Endothelial cell of umbilical vein (primary cell): ENCODE measurements at places on chromosomes 12 and 14. TPM values are rescaled to one million over a fixed set of nuclear protein-coding genes. Genes with fewer than 3 reads are reported as not detected.

DNA sequence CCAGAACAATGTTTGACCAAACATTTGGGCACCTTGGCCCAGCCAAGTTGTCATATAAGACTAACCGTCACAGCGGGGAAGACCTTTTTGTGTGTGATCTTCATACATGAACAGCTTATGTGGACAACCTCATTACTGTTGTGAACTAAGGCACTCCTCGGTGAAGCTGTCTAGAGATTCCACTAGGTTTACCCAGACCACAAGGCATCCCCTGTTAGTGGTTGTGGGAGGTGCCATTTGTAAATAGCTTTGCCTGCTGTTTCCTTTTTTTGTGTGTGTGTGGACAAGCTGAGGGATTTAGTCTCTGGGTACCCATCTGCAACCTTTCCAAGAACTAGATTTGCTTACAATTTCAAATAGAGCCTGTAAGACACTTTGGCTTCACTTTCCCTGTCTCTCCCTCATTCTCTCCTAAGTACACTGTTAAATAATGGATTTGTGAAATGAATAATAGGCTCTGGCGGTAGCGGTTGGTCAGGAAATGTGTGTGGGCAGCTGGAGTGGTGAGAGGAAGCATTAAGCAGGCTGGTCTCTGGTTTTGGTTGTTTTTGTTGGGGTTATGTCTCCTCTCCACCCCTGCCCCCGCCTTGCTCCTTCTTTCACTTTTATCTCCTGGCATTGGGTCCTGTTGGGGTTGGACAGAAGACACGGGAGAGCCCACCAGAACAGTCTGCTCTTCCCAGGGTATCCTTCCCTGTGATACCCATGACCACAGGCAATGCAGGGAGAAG lies 727.6 kb downstream of the VRK1 start:
- no peaks in the 10 kb centered on the region for H3K36me3 ChIP-seq
- no peak for DNase-seq
- no peaks in the 10 kb centered on the region for H3K4me1 ChIP-seq
- H3K27ac ChIP-seq, result no peak overlapping the region

DNA sequence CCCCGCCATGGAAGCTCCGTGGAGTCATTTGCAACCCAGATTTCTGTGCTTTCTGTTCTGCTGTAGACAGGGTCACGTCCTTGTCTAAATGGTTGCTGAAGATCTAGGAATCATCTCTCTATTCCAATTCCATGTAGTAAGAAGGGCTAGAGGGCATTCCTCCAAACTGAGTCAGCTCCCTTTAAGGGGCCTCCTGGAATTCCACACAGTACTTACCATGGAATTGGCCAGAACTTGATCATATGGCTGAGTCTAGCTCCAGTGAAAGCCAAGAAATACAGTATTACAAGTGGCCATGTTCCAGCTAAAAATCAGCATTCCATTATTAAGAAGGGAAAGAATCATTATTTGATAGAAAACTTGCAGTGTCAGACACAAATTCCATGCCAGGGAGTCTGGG lies 171.9 kb downstream of the PRKCH start:
- no peaks in the 10 kb centered on the region for H3K27me3 ChIP-seq
- peaks cover 20% of the 10 kb centered on the region for H3K4me1 ChIP-seq
- H3K27ac ChIP-seq, result no peak overlapping the region
- peak; percentile 24 for DNase-seq
- H3K36me3 ChIP-seq, result peaks cover 9% of the 10 kb centered on the region

DNA sequence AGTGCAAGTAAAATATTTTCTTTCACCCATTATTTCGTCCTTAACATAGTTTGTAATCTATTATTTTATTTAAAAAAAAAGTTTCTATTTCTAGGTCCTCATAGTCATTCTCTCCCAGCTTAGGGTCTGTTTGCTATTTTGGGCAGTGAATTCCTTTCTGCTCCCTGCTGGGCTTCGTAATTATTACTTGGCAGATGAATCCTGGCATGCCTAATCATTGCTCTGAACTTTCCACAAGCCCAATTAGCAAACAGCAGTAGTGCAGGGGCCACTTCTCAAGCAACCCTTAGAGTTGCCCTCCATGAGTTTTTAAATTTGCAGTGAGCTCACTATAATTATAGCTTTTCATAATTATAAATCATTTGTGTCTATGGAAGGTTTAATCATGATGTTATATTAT lies 1378.3 kb upstream of the SEL1L start:
- no peak overlapping the region for H3K4me3 ChIP-seq
- H3K36me3 ChIP-seq, result no peaks in the 10 kb centered on the region

DNA sequence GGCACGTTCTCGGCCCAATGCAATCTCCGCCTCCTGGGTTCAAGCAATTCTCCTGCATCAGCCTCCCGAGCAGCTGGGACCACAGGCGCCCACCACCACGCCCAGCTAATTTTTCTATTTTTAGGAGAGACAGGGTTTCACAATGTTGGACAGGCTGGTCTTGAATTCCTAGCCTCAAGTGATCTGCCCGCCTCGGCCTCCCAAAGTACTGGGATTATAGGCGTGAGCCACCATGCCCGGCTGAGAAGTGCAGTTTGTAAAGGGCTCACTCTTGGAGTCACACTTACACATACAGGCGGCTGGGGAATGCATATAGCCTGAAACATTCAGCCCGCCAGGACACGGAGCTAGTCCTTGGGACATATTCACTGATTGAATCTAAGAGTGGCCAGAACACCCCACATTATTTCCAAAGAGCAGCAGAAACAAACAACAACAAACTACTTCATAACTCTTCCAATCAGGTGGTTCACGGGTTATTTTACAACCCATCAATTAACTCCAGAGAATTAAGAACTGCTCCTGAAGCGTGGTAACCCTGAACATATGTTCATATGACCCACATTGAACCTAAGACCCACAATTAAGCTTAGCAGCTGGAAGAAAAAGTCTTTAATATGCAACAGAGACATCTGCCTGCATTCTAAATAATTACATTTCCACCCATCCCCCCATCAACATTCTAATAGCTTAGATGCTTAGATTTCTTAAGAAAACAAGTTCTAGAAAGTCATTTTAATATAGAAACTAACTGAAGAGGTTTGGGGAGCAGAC lies 49.2 kb downstream of the SSH1 start:
- peaks cover 13% of the 10 kb centered on the region for H3K4me1 ChIP-seq
- peaks cover 55% of the 10 kb centered on the region for H3K36me3 ChIP-seq
- DNase-seq, result no peak
- H3K27me3 ChIP-seq, result no peaks in the 10 kb centered on the region
- no peak overlapping the region for H3K4me3 ChIP-seq
- no peak overlapping the region for H3K27ac ChIP-seq

DNA sequence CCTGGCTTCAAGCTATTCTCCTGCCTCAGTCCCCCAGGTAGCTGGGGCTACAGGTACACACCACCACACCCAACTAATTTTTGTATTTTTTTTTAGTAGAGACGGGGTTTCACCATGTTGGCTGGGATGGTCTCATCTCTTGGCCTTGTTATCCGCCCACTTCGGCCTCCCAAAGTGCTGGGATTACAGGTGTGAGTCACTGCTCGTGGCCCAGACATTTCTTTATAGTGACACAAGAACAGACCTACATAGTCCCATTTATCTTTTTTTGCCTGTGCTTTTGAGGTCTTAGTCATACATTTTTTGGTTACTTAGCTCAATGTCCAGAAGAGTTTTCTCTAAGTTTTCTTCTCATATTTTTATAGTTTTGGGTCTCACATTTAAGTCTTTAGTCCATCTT lies 247.4 kb downstream of the SYT10 start:
- no peaks in the 10 kb centered on the region for H3K36me3 ChIP-seq
- no peak overlapping the region for H3K4me3 ChIP-seq
- DNase-seq, result no peak
- H3K27ac ChIP-seq, result no peak overlapping the region

DNA sequence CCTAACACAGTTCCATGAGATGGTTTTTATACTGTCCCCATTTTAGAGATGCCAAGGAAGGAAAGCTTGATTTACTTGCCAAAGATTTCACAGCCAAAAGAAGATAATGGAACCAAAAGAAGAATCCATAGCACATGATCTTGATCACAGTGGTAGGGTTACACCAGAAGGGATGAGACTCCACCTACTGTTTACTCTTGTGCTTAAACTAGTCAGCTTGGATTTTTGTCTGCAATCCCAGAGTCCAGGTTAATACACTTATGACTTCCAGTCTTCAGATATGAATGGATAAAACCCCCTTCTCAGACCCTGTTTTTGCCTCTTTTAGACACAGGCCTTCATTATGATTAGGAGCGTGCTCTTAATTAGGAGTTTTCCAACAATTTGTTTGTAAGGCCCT lies 454.2 kb downstream of the AEBP2 start:
- no peak overlapping the region for H3K27ac ChIP-seq
- DNase-seq, result peak; percentile 31
- H3K4me3 ChIP-seq, result no peak overlapping the region
- no peaks in the 10 kb centered on the region for H3K36me3 ChIP-seq

GRCh38 chr14:92922883-92923743 lies at the start of gene CHGA:
Gene CHGA, plus strand, starts transcription at chr14:92923150. Its CDS starts 210 bp downstream, at chr14:92923360.
- H3K27ac ChIP-seq, result no peak within 1 kb of the TSS
- H3K4me1 ChIP-seq, result no peaks in the 10 kb centered on the region
- peaks cover 5% of the 10 kb centered on the region for H3K27me3 ChIP-seq
- no peaks in the 10 kb centered on the region for H3K36me3 ChIP-seq
- DNase-seq, result peak; percentile 40

GRCh38 chr14:50191499-50191898 lies 39.9 kb downstream of the SOS2 start:
- H3K36me3 ChIP-seq, result no peaks in the 10 kb centered on the region
- H3K4me3 ChIP-seq, result no peak overlapping the region
- no peaks in the 10 kb centered on the region for H3K27me3 ChIP-seq

GRCh38 chr12:52050116-52050757 lies 1.0 kb upstream of the NR4A1 start:
- H3K27ac ChIP-seq, result peak overlapping the region; percentile 85
- H3K36me3 ChIP-seq, result no peaks in the 10 kb centered on the region
- H3K4me1 ChIP-seq, result peaks cover 27% of the 10 kb centered on the region
- peak overlapping the region; percentile 31 for H3K4me3 ChIP-seq
- no peaks in the 10 kb centered on the region for H3K27me3 ChIP-seq

GRCh38 chr12:47212701-47213039 lies 132.9 kb upstream of the AMIGO2 start:
- H3K4me1 ChIP-seq, result peaks cover 4% of the 10 kb centered on the region
- H3K27ac ChIP-seq, result no peak overlapping the region
- no peaks in the 10 kb centered on the region for H3K36me3 ChIP-seq
- H3K4me3 ChIP-seq, result no peak overlapping the region
- no peak for DNase-seq
- no peaks in the 10 kb centered on the region for H3K27me3 ChIP-seq

DNA sequence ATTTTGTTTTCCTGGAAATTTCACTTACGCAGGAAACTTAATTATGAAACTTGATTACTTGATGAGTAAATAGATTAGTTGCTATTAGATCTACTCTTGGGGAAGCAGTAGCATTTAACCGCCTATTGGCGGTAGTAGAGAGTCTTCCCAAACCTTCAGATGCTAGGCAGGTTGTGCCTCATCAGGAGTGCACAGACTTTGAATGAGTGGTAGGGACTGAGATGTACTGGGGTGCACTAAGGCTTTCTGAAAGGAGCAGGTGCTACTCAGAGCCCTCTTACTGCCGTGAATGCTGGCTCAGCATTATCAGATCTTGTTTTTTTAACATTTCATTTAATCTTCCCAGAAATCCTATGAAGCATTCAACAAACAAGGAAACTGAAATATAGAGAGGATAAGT lies 7.7 kb downstream of the GATC start:
- H3K27me3 ChIP-seq, result no peaks in the 10 kb centered on the region
- DNase-seq, result peak; percentile 18
- peaks cover 17% of the 10 kb centered on the region for H3K36me3 ChIP-seq
- no peak overlapping the region for H3K27ac ChIP-seq

DNA sequence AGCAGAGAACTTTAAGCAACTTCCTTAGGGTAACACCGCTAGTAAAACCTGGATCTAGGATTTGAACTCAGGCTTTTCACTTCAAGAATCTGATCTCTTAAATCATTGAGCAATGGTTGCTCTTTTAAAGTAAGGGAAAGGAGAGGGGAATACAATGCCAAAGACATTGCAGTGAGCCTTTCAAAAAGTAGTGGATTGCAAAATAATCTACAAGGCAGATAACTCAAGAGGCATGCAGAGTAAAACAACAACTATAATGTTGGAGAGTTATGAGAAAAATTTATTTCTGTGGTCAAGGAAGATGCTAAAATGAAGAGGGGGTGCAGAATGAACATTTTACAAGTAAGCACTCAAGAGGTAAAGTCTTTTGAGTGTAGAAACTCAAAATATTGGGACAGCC lies 432.6 kb downstream of the C12orf50 start:
- H3K36me3 ChIP-seq, result no peaks in the 10 kb centered on the region
- DNase-seq, result no peak
- no peaks in the 10 kb centered on the region for H3K27me3 ChIP-seq
- H3K4me3 ChIP-seq, result no peak overlapping the region

DNA sequence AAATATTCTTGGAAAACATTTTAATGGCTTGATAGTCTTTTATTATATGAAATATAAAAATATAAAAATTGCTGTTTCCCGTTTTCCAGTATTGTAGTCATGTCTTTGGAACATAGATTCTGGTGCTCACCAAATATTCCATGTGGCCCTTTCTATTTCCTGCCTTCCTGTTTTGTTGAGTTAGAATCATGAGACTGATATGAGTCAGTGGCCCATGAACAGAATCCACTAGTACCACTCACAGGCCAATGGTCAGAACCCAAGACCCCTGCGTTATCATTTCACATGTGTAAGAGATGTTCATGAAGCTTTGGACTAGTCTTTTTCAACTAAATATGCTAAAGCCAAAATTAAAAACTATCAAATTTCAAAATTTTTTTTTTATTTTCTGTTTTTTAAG lies 56.9 kb downstream of the BICD1 start:
- no peaks in the 10 kb centered on the region for H3K27me3 ChIP-seq
- peaks cover 7% of the 10 kb centered on the region for H3K4me1 ChIP-seq
- no peak overlapping the region for H3K4me3 ChIP-seq
- H3K27ac ChIP-seq, result no peak overlapping the region

DNA sequence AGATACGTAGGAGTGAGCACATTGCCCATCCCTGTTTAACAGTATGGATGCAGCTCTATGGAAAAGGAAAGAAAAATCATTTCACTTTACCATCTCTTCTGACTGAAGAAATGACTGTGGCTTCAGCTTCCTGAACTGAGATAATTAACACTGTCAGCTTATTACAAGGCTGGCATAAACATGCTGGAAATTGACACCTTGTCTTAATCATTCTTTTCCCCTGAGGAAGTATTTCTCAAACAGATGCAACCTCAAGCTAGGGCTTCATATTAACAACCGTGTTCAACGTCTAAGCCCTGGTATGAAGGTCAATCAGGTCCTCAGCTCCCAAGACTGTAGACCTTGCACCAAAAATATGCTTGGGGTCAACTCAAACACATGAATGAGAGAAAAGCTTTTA lies 25.0 kb downstream of the RERG start:
- H3K27me3 ChIP-seq, result no peaks in the 10 kb centered on the region
- no peaks in the 10 kb centered on the region for H3K4me1 ChIP-seq
- no peak overlapping the region for H3K4me3 ChIP-seq
- no peaks in the 10 kb centered on the region for H3K36me3 ChIP-seq

GRCh38 chr12:25553098-25553497 lies at the start of gene LMNTD1:
Gene LMNTD1, minus strand, starts transcription at chr12:25553283. Its CDS starts 324 bp downstream, at chr12:25552959.
- H3K27me3 ChIP-seq, result no peaks in the 10 kb centered on the region
- no peak for DNase-seq
- H3K4me1 ChIP-seq, result no peaks in the 10 kb centered on the region

The FGD4 gene
- total RNA-seq, result 44.7 and 44.8 TPM in 2 replicates

The PDZRN4 gene
- not detected in 2 replicates for total RNA-seq

The GUCY2C gene
- total RNA-seq, result not detected in 2 replicates

The PIK3C2G gene
- not detected in 2 replicates for total RNA-seq

The SPIC gene
- not detected in 2 replicates for total RNA-seq

The CBLN3 gene
- 5.0 and 8.6 TPM in 2 replicates for total RNA-seq

The GTF2A1 gene
- total RNA-seq, result 32.1 and 33.4 TPM in 2 replicates

The GLIPR1 gene
- total RNA-seq, result 74.1 and 98.8 TPM in 2 replicates

The IL22 gene
- total RNA-seq, result not detected in 2 replicates
